IPS DF 19.7 (cell line): ENCODE measurements at places on chromosomes 6 and 20.
A peak's percentile ranks its signal among the peaks of the same experiment; 100 is the strongest.

GRCh38 chr6:16154904-16155303 lies 26.0 kb downstream of the MYLIP start:
- no peak for DNase-seq

DNA sequence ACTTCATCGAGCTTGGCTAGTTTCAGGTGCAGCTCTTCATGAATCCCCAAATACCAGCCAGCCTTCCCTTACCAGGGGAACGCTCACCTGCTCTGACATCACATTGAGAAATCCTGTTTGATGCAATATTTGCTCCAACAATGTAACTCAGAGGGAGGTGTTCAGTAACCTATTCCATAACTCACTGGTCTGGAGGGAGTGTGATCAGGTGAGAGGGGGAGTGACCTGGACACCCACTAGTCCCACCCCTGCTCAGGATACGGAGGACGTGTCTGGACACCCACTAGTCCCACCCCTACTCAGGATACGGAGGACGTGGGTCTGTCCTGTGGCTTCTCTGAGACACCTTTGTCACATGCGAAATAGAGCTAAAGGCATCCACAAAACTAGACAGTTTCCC lies 70.3 kb downstream of the HUS1B start:
- DNase-seq: no peak

DNA sequence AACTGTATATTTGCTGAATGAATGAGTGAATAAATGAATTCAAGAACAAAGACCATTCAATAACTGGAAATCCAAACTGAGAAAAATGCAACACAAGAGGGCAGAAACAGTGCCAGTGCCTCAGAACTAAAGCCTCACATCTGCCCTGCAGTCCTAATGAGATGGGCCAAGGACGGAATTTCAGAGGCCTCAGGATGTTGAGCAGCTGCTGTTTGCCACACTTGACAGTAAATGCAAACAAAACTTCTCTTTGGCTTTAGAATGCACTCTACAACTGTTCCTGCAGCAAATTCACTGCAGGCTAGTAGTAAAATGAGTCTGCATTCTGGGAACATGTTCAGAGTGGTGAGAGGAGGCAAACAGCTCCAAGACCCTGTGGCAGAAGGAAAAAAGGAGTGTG lies 177.6 kb upstream of the LRFN2 start:
- DNase-seq: no peak

GRCh38 chr20:53427951-53428350 lies 165.7 kb downstream of the ZNF217 start:
- no peak for DNase-seq

DNA sequence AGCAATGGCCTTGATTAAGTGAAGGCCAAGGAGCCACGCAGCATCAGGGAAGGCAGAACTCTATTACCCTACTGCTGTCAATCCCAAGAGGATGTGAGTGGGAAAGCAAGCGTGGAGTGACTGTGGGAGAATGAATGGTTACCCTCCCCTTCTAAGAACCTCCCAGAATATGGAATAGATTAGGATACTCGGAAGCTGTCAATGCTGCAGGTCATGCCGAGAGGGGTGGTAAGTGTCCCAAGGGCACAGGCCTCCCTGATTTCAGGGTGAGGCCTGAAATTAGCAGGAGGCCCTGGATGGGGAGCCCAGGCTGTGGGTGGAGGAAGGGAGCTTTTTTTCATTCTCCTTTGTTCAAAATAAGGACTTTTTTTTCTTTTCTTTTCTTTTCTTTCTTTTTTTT lies 179.9 kb upstream of the JAG1 start:
- DNase-seq: no peak

GRCh38 chr6:20582586-20583443 lies 48.6 kb downstream of the CDKAL1 start:
- no peak for DNase-seq

DNA sequence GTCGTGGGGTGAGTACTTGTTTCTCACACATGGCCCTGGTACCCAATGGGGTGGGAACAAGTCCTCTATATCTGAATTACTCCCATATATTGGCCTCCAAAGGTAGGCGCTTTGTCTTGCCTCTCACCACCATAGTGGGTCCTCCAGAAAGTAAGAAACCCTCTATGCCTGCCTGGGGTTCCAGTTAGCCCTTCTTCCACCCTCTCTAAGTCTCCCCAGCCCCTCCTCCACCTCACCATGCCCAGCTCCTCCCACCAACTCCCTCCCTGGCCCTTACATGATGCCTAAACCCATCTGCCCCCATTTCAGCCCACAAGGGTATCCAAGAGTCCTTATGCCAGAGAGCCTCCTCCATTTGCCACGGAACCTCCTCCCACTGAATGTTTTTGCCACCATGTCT lies 884 bp downstream of the TSPO2 start:
- DNase-seq: no peak

GRCh38 chr20:56442389-56443365 lies 25.8 kb upstream of the RTF2 start:
- no peak for DNase-seq

DNA sequence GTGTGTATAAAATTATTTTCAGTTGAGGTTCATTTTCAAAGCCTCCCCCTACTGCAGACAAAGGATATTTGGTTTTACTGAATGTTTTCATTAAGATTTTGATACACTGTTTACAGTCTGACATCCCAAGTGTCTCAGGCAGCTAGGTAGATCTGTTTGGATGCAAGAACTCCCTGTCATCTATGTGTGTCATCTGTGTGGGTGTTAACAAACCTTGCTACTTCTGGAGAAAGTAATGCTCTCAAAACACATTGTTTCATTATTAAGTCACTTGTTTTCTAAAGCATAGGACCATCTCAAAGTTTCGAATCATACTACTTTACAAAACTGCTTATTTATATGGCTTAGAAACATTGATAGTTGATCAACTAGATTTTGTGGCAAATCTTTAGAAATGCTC lies 114.5 kb upstream of the TMEM170B start:
- no peak for DNase-seq

DNA sequence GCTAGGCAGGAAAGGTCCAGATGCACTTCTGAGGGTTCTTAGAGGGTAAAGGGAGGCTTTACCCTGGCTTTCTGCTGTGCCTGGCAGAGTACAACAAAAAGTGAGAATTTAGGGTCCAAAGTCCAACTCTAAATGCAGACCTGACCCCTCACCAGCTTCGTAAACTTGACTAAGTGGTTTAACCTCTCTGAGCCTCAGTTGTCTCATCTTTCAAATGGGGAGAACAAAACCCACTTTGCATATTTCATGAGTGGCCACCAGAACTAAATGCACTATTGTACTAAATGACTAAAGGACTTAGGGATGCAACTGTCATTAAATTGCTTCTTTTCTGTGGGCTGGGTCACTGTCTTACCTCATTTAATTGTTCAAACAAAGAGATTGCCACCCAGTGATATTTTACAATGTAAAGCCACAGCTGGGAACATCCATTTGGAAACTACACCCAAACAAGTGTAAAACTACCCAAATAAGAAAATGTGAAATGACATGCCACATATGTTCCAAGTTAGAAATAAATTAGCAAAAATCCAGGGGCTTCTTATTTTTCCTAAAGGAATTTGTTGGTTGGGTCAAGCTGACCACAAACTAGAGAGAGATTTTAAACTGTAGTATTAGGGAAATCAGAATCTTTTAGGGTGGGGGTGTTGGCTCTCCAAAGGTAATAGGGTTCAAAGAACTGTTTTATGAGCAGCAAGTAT lies 48.3 kb upstream of the RIN2 start:
- DNase-seq: no peak

DNA sequence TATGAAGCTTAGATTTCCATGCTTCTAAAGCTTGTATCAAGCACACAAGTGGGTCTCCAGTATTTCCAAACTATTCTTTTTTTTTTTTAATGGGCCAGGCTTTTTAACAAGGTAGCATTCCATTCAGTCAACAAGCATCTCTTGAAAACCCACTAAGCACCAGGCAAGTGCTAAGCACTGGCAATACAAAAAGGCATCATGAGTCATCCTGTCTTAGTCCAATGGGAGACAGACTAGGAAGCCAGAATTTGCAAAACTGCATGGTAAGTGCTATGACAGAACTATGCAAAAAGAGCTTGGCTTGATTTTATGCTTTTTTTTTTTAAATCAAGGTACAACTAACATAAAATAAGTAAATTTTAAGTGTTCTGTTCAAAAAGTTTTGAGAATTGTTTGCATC lies 109.3 kb upstream of the DST start:
- no peak for DNase-seq

DNA sequence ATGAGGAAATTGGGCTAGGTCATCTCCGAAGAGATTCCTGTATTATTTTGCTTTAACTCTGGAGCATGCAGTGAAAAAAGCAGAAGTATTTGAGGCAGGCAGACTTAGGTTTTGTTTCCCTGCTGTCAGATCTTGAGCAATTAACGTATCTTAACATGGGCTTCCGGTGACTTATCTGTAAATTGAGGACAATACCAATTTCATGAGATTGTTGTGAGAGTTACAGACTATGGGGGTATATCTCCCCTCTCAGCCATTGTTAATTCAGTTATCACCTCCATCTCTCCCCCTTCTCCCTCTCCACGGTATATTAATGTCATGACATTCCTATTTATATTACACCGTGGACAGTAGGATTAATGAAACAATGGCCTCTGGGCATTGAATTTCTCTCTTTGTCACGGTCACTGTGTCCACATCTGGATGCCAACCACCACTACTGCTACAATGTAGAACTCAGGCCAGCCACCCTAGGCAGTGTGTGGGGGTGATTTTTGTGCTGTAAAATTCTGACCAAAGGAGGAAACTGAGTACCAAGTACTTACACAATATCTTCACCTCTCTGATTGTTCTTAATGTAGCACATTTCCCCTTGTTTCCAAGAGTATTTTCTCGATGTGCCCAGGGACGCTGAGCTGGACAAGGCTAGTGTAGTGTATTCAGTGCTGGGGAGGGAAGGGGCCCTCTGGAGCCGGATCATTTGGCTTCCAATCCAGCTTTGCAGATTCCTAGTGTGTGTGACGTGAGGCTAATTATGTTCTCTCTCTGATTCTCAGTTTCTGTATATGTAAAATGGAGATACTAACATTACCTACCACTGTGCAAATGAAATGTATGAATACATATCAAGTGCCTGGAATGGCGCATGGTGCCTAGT lies 77.2 kb downstream of the GCNT2 start:
- no peak for DNase-seq

DNA sequence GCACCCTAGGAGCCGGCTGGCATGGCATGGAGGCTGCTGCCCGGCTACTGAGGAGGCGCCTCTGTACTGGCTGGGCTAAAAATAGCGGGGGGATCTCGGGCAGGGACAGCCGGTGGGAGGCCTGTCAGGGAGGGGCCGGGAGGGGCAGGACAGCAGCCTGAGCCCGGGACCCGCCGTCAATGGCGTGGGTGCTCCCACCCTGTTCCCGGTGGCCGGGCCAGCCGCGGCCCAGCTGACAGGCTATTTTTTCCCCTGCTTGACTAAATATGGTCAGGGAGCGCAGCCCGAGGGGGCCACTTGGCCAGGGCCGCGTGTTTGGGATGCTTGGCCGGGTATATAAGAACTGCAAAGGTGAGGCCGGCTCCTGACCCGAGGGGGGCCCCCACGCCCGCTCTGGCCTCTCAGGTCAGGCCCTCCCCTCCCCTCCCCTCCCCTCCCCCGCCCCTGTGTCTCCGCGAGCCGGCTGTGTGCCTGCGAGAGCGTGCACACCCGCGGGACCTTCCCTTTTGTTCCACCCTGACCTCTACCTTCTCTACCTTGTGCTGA lies 74.4 kb upstream of the GATA5 start:
- no peak for DNase-seq

DNA sequence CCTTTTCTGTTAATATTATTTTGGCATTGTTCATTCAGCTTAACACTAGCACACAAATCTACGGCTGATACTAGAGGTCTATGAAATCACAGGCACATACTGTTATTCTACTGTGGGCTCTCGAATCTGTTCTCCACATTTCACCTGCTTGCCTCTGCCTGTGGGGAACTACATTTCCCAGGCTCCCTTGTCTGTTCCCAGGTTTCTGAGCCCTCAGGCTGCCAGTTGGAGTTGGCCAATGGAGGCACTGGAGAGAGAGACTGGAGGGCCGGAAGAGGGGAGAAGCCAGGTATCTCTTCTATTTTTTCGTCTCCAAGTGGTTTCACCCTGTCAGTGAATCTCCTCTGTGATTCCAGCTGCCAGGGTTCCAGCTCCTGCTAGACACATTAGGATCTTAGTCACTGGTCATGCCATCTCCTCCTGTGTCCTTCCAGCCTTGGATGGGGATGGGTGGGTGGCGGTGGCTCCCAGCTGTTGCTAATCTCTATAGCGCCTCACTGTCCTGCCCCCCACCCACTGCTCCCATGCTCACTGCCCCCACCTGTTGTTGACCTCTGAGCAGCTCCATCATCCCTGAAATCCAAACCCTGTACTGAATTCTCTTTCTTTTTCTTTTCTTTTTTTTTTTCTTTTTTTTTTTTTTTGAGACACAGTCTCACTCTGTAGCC lies 188.2 kb downstream of the LRFN2 start:
- peak; percentile 61 for DNase-seq
